Activated effector memory CD4-positive, alpha-beta T cell treated with anti-CD3 and anti-CD28 coated beads, Interleukin-2, amount 50 U/mL, for 16 hours (primary cell): ENCODE measurements at places on chromosomes 12 and 14.

DNA sequence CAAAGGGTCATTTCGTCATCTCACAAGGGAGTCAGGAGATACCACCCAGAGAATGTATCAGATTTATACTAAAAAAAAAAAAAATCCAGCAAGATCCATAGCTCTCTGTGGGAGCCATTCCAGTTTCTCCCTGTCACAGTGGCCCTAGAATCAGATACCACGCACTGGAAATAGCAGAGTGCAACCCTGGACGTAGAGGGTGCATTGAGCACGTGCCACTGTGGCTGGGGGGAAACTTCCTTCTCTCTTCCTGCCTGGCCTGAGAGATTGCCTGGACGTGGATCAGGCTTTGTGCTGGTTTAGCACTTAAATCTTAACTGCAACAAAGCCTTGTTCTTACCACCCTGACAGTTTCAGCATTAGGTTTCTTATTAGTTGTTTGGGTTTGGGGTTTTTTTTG, 124.3 kb downstream of the FBXL14 start:
- DNase-seq, result no peak

DNA sequence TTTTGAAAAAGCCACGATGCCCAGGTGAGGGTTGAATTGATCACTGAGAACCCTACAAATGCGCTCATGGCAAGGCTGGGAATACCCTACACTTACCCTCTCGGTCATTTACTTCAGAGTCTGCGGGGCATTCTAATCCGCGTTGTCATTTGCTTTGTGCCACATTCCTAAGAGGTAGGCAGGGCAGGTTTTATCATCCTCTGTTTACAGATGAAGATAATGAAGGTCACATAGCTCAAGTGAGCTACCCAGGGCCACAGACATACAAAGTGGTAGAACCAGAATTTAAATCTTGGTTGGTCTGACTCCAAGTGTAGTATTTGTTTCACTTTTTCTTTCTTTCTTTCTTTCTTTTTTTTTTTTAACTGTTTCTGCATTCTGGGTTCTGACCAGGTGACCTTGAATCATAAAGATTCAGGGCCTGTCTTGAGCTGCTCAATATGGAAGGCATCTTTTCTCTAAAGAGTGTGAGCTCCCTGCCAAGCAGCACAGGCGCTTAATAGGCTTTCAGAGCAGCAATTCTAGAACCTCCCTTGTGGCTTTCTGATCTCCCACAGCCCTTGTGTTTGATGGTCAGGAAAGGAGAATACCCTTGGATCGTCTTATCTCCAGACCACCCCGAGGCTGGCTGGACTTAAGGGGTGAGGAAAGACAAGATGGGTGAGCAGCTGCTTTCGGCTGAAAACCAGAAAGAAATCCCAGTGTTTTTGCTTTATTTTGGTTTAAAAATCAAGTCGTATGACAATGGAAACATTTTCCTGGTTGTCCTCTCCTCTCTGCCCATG, 662 bp upstream of the BATF start:
- DNase-seq, result no peak

- DNase-seq, result no peak
These were observed 88.7 kb downstream of the ASCL1 start for GRCh38 chr12:103046154-103046553.

- no peak for DNase-seq
These were observed 13.6 kb downstream of the ABCD2 start for GRCh38 chr12:39605996-39606395.

DNA sequence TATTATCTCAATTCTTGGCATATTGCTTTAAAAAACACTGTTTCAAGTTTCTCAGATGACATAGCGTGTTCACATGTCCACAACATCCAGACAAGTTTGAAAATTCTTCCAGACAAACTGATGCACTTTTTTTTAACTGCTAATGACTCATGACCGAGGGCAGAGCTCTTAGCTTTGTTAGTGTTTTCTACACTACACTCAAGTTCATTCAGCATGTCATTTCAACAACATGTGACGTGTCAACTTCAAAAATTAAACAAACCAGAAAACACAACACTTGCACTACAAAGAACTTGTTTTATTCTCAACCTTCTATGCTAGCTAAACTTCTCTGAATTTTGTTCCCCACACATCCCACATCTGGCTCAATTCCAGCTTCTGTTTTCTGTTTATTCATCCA, 1186.3 kb upstream of the FLRT2 start:
- no peak for DNase-seq

GRCh38 chr12:109714141-109714912, 702 bp downstream of the FAM222A start:
- peak; percentile 85 for DNase-seq

DNA sequence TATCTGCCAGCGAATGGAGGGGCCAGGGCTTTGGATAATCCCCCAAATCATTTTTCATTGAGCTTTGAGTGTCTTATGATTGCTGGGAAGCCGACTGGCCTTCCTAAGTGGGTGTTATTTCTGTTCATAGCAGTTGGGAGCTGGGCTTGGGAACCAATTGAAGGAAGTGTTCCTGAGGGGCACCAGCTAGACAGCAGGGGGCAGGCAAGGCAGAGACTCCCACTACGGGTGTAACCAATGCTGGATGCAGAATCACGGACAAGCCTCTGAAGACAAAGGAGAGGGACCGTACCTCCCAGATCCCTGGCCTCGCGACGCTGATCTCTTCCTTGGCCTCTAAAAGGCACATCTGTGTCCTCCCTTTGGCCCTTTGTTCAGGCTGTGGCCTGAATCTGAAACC, 149.0 kb upstream of the PRMT8 start:
- no peak for DNase-seq

GRCh38 chr12:22971701-22972191, 346.8 kb downstream of the ETNK1 start:
- DNase-seq, result no peak

- no peak for DNase-seq
These were observed 22.8 kb upstream of the VCPKMT start for GRCh38 chr14:50139192-50139591.

GRCh38 chr14:92093320-92093719, 13.1 kb downstream of the ATXN3 start:
- DNase-seq, result no peak

- no peak for DNase-seq
These were observed 97.3 kb upstream of the RBM19 start for GRCh38 chr12:114063435-114063834.

- no peak for DNase-seq
These were observed 22.7 kb downstream of the BEST3 start for GRCh38 chr12:69676257-69677012.

DNA sequence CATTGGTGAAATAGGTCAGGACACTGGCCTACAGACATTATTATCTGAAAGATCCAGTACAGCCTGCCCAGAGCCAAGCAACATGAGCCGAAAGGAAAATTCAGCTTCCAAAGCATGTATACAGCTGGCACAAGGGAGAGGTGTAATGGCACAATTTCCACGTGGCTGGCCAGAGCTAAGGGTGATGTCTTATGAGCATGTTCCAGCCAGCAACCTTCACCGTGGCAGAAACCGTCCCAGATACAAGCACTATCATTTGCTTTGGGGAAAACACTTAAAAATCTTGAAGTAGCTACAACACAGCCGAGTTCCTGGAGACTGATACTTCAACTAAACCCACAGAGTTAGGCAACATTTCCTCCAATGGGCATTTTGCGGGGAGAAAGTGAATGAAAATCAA, 44.5 kb downstream of the CORO1C start:
- DNase-seq, result no peak

- DNase-seq, result no peak
These were observed 99.1 kb upstream of the SLCO1C1 start for GRCh38 chr12:20596061-20596460.

GRCh38 chr12:104672096-104672445, 215.3 kb downstream of the CHST11 start:
- DNase-seq, result no peak

DNA sequence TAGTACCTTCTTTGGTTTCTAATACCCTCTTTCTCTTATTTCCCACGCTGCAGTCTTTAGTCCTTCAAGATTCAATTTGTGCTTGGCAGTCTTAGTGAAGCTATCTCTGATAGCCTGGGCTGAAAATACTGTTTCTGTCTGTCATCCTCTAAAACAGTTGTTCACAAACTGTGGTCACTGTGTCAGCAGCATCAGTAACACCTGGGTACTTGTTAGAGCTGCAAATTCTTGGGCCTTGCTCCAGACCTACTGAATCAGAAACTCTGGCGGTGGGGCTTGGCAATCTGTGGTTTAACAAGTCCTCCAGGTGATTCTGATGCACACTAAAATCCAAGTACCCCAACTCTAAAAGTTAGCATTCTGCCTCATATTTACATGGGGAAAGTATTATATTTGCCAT, 217.5 kb upstream of the SEL1L start:
- DNase-seq, result no peak

DNA sequence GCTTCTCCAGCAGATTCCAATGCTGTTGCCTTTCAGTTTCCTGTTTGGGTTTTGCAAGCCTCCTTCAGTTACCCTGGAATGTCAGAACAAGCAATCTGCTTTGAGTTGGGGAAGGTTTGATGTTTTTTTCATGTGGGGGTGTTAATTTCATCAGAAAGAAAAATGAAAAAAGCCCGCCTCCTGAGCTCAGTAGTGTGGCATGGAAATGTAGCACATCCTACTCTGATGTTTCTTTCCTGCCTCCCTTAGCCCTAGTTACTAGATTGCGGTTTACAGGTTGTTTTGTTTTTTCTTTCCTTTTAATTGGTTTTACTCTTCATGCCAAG, 22.6 kb downstream of the IFNG-AS1 start:
- no peak for DNase-seq

DNA sequence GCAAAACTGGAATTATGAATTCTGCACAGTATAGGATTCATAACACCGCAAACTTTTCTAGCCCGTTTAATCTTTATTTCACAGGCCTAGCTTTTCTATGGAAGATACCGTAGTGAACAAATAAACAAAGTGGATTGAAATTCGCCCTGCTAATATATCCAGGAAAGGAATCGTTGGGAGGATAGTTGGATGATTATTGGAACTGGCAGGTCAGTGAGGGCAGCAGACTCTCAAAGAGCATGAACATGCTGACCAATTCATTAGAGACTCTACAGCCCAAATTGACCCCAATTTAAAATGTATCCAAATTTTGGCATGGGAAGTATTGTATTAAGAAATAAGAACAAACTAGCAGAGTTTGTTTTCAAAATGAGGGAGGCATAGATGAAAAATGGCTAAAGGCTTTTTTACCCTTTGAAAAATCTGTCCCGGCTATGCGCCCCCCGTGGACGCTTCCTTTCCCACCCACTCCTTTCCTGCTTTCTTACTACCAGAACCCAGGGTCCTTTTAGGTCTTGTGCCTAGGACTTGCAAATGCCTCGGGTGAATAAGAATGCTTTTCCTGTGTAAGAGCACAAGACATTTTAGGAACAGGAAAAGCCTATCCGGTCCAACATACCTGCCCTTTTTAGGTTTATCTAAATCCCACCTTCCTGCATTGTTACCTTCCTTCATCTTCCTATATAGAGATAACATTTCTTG, 84.6 kb upstream of the PTPRB start:
- DNase-seq, result no peak

DNA sequence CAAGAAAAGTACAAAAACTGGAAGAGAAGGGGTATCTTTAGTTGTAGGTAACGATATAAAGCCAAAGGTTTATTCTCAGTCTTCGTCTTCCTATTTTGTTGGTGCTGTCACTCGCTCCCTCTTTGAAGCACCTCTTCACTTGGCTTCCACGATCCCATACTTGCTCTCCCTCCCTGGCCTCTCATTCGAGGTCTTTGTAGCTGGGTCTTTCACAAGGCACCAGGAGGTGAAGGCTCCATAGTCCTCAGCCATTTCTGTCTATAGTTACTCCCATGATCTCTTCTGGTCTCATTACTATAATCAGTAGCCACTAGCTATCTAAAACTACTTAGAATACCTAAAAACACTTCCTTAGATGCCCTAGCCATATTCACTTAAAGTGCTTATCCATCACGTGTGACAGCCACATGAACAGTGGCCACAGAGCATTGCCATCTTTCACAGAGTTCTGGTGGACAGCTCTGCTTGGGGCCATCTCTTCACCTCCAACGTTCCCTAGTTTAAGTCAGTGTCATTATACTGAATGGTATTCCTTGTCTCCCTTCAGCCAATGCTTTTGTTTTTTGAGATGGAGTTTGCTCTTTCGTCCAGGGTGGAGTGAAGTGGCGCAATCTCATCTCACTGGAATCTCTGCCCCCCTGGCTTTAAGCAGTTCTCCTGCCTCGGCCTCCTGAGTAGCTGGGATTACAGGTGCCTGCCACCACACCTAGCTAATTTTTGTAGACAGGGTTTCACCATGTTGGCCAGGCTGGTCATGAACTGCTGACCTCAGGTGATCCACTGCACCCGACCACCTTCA, 57.1 kb downstream of the ATP2A2 start:
- no peak for DNase-seq

DNA sequence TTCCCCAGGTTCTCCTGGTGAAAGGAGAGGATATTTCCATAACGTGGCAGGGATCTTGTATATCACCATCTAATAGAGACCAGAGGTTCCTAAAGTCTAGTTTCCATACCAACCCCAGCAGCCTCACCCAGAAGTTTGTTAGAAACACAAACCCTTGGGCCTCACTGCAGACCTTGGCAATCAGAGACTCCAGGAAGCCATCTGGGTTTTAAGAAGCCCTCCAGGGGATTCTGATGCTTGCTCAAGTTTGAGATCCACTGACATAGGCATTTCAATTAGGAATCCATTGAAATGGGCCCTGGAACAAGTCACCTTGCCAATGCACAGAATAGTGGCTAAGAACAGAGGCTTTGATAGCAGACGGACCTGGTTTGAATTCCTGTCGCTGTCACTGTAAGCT, 2.2 kb upstream of the CMKLR1 start:
- no peak for DNase-seq
